ENCODE measurements at places on chromosomes 4 and X.
A peak's percentile ranks its signal among the peaks of the same experiment; 100 is the strongest.

DNA sequence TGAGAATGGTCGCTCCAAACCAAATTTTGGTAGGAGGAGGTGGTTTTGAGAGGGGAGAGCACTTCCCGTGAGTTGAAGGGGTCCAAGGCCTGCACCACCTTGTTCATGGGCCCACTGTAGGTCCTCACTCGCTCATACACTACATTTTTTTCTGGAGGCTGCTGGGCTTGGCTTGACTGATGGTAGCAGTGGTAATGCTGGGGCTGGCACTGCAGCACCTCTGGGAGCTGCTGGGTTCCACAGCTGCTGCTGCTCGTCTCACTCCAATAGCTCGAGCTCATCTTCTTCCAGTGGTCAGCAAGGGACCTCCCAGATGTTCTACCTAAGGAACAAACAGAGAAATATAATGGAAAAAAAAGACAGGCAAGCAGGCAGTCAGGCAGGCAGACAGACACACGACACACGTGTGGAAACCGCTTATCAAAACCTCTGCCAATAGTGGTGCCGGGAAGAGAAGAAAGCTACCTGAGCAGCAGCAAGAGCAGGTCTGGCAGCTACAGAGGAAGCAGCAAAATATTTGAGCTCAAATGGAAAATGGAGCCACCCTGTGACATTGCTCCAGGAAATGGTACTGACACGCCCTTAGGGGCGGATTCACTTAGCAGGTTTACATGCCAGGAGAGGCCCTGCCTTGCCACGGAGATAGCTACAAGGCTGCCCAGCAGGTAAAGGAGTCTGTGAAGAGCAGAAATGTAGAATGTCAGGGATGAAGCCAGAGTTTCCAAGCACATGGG lies at the start of gene POF1B:
POF1B (minus strand) TSS at position 492 of the 734 bp plus-strand sequence; CDS start at position 281, 211 bp downstream.
- no peak for DNase-seq

- DNase-seq = no peak
Observed at GRCh38 chr4:175290401-175290800, 372.2 kb downstream of the ADAM29 start.

GRCh38 chrX:101550751-101551379 lies 518 bp downstream of the ARMCX1 start:
- peak; percentile 9 for DNase-seq

- no peak for DNase-seq
Observed at GRCh38 chr4:28759064-28759463, 1898.4 kb downstream of the STIM2 start.

GRCh38 chrX:129938081-129938480 lies 32.1 kb downstream of the UTP14A start:
- DNase-seq = no peak

All from occipital lobe (tissue), 3 donors.